ENCODE measurements at places on chromosomes 1 and 21.
A peak's percentile ranks its signal among the peaks of the same experiment; 100 is the strongest.

DNA sequence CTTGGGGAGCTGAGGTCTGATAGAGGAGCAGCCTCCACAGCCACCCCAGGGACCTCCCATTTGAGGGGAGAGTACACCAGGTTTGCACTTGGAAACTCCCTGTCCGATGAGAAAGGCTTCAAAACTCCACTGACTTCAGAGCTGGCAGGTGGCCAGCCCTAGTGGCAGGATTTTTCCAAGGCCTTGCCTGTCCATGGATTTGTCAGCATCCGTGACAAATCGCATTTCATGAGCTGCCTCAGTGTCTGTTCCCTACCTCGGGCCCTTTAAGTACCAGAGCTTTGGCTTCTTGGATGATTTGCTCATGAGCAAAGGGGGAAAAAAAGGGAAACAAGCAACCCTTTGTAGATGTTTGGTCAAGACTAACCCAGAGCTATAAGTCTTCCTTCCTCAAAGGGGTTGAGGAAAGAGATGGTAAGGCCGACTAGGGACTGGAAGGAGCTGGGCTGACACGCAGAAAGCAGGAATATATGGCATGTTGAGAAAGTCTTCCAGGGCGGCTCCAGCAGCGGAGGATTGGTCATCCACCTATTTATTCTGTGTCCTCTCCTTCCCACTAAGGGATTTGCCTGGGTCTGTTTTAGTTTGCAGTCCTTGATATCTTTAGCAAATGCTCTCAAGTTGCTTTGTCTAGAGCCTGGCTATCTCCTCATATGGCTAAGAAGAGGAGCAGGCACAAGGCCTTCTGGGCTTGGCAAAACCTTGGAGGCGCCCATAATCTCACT, 2.7 kb upstream of the HSPG2 start:
- no peak for DNase-seq

DNA sequence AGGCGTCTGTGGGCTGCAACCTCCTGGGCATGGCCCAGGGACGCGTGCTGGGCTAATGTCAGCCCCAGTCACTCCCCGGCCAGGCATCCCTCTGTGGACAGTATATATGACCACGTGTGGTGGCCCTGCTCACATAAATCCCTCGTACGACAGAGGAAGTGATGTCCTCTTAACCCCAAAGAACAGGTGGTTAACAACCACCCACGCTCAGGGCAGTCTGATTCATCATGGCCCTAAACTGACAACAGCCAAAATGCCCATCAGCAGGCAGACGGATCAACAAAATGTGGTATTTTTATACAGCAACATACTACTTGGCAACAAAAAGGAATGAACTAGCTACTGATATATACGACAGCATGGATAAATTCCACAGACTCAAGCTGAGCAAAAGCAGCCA, 51.0 kb downstream of the ECE1 start:
- no peak for DNase-seq

- peak; percentile 5 for DNase-seq
Measured at GRCh38 chr1:8217011-8217711, 100.8 kb upstream of the SLC45A1 start.

- DNase-seq, result peak; percentile 95
Measured at GRCh38 chr21:33491373-33492102, at the start of gene DNAJC28. Gene DNAJC28, minus strand, starts transcription at chr21:33491716. Its CDS starts 2,323 bp downstream, at chr21:33489393.

DNA sequence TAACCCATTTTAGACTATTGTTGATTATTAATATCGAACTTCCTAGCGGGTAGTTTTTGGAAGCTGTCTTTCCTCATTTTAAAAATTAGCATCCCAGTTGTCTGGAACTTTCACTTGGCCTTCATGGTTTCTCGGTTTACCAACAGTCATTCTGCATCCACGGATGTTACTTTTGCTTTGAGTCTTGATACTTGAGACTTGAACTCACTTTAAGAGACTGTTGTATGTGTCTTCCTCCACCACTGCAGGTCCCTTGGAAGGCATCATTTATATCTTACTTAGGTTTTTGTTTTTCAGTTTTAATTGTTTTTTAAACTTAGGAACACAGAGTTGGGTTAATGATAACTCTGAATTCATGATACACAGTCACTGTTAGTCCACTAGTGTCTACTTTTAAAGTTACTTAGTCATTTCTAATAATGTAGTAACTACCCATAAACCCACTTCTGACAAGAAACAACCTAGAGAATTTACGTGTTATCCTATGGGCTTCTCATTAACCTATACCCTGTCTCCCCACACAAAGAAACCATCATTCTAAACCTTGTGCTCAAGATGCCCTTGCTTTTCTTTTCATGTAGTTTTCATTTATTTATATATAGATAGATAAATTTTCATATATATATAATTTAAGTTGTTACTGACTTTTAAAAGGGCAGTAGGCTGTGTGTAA, 152.6 kb downstream of the ZP4 start:
- no peak for DNase-seq

DNA sequence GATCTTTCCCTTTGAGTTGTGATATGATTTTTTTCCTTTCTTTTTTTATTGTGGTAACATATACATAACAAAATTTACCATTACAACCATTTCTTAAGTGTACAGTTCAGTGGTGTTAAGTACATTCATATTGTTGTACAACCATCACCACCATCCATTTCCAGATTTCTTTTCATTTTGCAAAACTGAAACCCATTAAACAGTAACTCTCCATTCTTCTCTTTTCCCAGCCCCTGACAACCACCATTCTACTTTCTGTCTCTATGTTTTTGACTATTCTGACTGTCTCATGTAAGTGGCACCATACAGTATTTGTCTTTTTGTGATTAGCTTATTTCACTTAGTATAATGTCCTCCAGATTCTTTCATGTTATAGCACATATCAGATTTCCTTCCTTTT, 30.3 kb downstream of the CEP350 start:
- DNase-seq, result no peak

- no peak for DNase-seq
Measured at GRCh38 chr1:45589861-45590260, 6.0 kb downstream of the NASP start.

DNA sequence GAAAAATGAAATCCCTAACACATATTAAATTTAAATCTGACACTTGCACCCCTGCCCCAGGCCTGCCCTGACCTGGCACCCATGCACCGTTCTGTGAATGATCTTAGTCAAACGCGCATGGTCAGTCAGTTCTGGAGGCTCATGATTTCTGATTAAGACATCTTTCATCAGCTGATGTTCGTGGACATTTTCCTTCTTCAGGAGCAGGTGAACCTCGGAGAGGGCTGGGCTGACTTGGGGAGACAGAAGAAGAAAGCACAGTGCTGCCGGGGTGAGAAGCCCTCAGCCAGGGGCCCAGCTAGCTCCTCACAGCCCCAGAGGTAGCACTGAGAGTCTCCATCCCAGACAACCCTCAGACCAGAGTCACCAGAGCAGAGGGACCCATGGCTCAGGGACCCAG, 134.5 kb upstream of the AJAP1 start:
- no peak for DNase-seq

DNA sequence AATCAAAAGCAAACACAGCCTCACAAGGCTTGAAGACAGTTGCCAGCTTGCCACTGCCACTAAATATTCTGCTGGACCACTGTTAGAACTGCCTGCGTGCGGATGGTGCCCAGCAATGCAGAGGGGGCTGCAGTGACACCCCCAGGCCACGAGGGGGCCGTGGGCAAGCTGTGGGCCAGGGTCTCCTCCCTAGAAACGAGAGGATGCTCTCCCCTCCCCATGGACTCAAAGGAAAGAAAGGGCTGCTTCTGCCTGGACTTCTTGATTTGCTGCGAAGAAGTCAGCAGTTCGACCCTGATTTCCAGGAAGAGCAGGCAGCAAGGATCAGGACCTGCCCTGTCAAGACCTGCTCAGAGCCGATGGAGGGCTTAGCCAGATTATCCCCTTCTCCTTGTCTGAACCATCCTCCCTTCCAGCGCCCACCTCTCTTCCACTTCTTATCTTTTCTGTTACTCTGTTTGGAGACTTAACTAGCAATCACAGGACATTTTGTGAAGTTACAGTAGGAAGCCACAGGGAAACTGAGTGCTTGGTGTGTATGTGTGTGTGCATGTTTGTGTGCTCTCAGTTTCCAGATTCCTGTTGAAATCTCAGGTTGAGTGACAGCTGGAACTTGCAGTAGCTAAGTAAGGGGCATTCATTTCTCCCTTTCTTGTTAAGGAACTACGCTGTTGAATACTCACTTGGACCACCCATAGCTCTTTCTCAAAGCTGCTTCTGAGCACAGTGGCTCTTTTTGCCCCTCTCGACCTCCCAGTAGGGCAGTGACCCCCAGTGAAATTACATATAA, 2.7 kb downstream of the MAN1C1 start:
- peak; percentile 33 for DNase-seq

DNA sequence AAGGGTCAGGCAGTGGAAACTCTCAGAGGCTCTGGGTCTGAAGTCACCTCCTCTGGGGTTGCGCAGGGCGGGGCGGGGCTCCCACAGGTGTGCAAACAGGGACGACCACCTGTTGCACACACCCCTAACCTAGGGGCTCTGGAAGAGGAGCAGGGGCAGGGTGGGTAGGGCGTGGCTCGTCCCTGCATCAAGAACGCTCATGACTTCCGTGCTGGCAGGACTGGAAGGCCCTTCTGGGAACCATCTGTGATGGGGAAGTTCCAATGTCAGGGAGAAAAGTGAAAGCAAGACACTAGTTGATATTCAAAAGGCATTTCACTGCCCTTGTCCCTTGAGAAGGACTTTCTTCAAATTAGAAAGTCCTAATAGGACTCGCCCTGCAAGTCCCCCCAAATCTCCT, 22.1 kb upstream of the CLSTN1 start:
- DNase-seq, result no peak

GRCh38 chr21:45528981-45529784, 13.1 kb downstream of the SLC19A1 start:
- DNase-seq, result no peak

- DNase-seq, result no peak
Measured at GRCh38 chr1:84969489-84970250, 27.2 kb downstream of the MCOLN2 start.

DNA sequence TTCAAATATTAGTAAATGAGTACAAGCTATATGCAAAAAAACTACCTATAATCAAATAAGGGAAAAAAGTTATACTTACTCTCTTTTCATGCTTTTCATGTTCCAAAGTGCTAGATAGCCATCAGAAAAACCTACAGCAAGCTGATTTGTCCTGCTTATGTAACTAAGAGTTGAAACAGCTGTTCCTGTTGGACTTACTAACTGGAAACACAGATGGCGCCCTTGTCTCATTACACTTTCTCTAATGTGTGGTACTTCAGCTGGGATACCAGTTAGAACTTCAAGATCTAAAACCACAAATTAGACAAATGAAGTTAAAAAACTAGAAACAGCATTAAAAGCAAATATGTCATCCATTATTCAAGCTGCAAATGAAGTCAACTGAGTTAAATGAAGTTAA, 24.3 kb downstream of the AHCTF1 start:
- DNase-seq, result no peak

GRCh38 chr1:66044912-66045311, 252.2 kb downstream of the PDE4B start:
- no peak for DNase-seq

GRCh38 chr1:32901823-32902534, 790 bp upstream of the TMEM54 start:
- DNase-seq, result no peak

GRCh38 chr21:39800311-39800710, 55.3 kb downstream of the IGSF5 start:
- DNase-seq, result no peak

DNA sequence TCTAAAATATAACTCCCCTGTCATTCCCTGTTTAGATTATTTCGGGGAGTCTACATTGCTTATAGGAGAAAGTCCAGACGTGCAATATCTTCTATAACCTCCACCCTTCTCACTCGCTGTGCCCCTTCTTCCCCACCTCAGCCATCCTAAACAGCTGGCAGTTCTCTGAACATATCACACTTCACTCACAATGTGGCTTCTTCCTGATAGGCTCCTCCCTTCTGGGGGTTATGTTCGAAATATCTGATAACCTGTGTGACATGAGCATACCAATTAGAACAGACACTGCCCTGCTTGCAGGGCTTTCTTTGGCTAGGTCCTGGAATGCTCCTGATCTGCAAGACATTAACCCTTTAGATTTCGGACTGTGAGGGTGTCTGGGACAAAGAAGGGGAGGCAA, 274.6 kb downstream of the NFIA start:
- DNase-seq, result no peak

DNA sequence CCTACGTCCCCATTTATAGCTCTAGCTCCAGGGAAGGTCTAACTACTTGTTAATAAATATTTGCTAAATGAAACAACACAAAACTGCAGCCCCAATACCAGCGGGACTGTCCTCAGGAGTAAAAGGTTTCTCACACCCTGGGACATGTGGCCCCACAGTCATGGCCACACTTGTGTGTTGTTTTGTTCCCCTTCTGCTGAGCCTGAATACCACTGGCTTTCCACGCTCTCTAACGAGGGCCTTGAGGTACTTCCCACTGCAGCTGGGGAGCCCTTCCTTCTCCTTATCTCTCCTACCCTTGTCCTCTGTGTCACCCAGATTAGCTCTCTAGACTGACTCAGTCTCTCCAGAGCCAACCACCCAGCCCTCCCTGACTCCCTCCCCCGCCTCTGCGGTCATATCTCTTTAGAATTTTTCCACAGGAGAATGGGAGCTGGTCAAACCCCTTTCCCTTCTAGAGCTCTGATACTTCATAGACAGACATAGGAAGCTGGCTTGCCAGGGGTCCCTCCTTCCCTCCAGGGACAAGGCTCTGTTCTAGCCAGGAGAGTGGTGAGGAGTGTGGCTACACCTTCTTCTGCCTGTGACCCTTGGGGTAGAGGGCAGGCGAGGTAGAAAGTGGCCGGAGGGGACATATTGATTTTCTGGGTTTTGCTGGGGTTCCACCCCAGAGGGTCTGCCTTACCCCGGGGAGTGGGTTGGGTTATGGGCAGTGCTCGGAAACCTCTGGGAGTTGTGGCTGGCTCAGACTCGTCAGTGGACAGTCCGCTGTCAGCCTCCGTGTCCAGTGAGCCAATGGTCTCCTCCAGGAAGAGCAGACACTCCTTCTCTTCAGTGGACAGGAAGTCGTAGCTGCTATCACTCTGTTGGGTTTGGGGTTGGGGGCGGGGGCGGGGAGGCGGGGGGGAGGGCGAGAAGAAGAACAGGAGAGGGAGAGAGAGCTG, 8.1 kb downstream of the C1orf116 start:
- DNase-seq, result no peak

GRCh38 chr1:20359451-20360330, 69.0 kb downstream of the VWA5B1 start:
- no peak for DNase-seq

- DNase-seq, result no peak
Measured at GRCh38 chr1:234212764-234213657, 160.2 kb upstream of the COA6 start.

DNA sequence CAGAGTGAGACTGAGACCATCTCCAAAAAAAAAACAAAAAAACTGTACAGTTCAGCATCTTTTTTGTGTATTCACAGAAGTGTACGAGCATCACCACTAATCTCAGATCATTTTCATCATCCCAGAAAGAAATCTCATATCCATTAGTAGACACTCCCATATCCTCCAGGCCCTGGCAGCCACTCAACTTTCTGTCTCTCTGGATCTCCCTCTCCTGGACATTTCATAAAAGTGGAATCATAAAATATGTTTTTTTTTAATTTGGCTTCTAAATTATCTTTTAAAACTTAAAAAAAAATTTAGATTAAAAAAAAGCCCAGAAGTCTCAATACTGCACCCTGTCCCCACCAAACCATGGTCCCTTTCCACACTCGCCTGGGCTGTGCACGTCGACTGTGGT, 22.1 kb downstream of the RIPPLY3 start:
- DNase-seq, result no peak

- no peak for DNase-seq
Measured at GRCh38 chr1:206953126-206953525, 6.9 kb upstream of the PIGR start.

GRCh38 chr1:176058686-176059085, 148.4 kb downstream of the COP1 start:
- no peak for DNase-seq

- no peak for DNase-seq
Measured at GRCh38 chr1:225812488-225813213, 2.7 kb downstream of the EPHX1 start.

Measured in effector memory CD8-positive, alpha-beta T cell (primary cell).